ENCODE measurements at places on chromosomes 13 and 19. TPM values are rescaled to one million over a fixed set of nuclear protein-coding genes. Genes with fewer than 3 reads are reported as not detected.

DNA sequence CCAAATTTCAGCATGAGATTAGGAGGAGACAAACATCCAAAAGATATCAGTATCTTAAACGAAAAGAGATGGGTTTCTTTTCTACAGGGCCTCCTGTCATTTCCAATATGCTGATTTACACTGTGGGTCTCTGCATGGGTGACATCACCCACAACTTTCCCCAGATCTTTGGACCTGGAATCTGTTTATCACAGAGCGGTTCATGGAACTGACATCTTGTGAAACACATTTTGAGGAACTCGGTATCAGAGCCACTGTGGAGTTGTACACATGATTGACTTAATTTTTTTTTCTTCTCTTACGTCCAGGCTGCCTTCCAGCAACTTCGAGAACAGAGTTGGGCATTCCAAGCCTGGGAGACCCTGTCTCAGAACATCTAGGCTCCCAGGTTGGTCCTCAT is 80.2 kb upstream of the SERP2 start:
- H3K4me3 ChIP-seq, result no peak overlapping the region
- DNase-seq, result no peak
- no peak overlapping the region for H3K27ac ChIP-seq
- no peaks in the 10 kb centered on the region for H3K27me3 ChIP-seq
- H3K36me3 ChIP-seq, result no peaks in the 10 kb centered on the region
- H3K4me1 ChIP-seq, result no peaks in the 10 kb centered on the region

DNA sequence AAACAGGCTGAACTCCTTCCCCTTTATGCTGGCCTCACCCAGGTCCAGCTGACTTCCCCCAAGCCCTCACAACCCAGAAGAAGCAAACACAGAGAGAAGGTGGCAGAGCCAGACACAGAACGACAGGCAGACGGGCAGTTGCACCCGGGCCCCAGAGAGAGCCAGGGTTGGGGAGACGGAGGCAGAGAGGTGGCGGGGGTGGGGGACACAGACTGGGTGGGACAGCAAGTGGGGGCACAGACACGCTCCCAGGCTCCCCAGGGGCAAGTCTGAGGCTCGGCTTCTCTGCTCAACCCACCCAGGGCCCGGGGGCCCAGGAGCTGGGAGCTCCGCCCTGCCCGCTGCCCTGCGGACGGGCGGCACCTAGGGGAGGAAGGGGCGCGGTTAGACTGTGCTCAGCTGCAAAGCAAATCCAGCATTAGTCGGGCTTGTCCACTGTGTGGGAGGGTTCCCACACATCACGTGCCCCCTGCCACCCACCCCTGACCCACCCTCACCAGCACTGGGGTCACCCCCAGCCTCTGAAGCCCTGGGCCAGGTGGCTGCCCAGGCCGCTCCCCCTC is 31.3 kb upstream of the ASF1B start:
- H3K27ac ChIP-seq, result no peak overlapping the region
- no peak for DNase-seq
- H3K4me3 ChIP-seq, result no peak overlapping the region
- no peaks in the 10 kb centered on the region for H3K36me3 ChIP-seq

SULT2B1 gene
- total RNA-seq, result 43.0 TPM

C3 gene
- 165 TPM for total RNA-seq

URAD gene
- not detected for total RNA-seq
